ENCODE measurements at places on chromosomes 7 and 10.

DNA sequence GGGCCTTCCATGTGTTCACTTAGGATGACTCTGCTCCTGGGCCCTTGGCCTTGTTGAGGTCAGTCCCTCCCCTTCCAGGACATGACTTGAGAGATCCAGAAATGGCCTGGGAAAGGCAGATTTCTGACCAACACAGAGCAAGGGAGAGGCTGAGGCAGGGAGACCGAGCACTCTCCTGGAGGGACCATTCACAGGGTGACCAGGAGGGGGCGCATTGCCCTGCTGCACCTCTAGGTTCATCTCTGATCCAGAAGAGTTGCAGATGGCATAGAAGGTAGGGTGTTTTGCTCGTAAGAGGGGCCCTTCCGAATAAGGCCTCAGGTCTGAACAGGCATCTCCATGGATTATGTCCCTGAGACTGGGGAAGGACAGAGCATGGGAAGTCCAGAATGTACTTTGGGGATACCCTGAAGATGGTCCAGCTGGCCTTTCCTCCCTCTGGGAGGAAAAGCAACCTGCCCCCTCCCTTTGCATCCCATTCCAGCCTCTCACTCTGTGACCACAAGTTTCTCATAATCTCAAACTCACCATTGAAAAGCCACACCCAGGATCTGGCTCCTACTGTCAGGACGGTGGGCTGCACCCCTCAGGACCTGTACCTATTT lies 6.6 kb downstream of the DMBT1 start:
- DNase-seq, result peak; percentile 9

GRCh38 chr7:57685418-57685817 lies 235.4 kb downstream of the ZNF716 start:
- no peak for DNase-seq

GRCh38 chr7:21722371-21722770 lies 179.5 kb downstream of the DNAH11 start:
- no peak for DNase-seq

DNA sequence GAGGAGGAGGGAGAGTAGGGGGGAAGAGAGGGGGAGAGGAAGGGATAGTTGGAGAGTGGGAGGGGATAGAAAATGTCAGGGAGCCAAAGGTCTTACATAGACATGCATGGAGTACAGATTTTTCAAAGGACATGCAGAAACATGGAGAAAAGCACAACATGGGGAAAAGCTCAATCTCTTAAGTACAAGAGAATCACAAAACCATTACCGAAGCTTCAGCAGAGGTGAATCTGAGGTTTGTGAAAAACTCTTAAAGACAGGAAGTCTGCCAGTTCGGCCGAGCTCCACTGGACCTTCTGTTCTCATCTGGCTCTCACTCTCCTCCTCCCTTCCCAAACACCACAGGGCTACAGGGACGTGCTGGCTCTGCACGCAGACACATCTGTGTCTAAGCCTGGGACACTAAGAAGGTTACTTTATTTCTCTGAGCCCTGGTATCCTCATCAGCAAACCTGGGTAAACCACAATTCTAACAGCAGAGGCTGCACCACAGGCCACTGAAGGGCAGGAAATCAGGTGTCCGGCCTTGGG lies 133.9 kb downstream of the COBL start:
- DNase-seq, result no peak

DNA sequence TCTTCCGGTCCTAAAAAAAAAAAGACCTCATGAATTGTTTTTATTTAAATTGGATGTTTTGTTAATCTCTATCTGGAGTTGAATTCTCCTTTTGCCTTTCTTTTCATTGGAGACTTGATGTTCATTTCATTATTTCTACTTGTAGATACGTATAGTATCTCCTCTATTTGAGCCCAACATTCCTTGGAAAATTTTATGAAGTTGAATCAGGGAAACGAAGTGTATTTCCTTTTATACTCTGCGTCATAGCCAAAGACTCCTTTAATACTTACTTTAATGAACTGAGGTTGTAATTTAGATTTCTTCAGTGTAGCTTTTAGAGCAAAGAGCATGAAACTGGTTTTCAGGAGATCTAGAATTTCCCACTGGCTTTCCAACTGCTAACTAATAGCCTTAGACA lies 132.4 kb downstream of the KIAA1217 start:
- DNase-seq, result no peak

GRCh38 chr10:31669357-31669756 lies 259.3 kb downstream of the ARHGAP12 start:
- DNase-seq, result no peak

GRCh38 chr7:79785556-79785955 lies 332.1 kb upstream of the MAGI2 start:
- no peak for DNase-seq
